ENCODE measurements at places on chromosomes 2 and 18.

DNA sequence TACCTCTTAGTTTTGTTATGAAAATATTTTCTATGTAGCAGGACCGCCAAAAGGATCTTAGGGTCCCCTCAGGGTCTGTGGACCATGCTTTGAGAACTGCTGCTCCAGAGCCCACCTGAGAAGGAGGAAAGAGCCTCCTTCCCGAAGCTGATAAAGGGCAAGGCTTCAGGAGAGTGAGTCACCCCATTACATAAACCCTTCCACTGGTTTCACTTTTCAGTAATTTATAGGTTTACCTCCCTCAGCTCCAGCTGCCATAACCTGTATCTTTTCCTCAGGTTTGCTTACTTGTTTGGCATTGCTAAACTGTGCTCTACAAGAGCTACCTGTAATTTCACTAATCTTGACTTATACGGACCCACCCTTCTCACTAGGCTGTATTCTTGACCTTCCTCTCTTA is 6.6 kb downstream of the TTLL4 start:
- no peak for DNase-seq

DNA sequence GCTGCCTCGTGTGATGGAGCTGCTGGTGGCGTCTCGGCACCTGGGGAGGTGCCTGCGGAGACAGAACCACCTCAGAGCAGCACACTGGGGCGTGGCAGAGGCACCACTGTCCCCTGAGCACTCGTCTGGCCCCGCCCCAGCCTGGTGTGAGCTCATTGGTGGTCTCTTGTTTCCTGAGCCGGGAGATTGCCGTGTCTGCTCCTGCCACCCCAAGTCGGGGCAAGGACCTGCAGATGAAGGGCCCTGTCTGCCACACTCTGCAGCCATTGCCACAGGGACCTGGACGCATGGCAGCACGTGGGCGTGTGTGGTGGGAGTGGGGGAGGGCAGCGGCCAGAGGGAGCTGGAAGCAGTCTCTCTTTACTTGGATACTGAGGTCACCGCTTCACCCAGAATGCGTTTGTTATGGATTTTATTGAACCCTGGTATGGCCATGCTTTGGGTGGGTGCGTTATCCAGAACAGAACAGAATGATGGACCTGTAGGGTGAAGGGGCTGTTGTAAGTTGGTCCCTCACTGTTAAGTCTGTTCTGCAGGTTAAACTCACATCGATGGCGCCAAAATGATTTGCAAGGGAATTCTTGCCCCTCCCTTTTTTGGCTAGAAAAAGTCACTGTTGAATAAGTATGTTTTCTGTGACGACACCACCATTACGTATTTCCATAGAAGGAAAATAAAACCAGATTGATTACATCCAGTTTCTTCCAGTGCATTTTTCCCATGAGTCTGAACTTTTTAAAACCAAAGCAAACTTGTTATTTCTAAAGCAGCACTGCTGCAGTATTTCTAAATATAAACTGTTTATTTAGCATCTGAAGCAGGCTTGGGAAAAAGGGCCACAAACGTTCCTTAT is 92.0 kb downstream of the USP40 start:
- DNase-seq: no peak

GRCh38 chr2:180324182-180324581 is 317.1 kb upstream of the CWC22 start:
- no peak for DNase-seq

- no peak for DNase-seq
Observed at GRCh38 chr2:16413285-16413684, 252.3 kb downstream of the CYRIA start.

DNA sequence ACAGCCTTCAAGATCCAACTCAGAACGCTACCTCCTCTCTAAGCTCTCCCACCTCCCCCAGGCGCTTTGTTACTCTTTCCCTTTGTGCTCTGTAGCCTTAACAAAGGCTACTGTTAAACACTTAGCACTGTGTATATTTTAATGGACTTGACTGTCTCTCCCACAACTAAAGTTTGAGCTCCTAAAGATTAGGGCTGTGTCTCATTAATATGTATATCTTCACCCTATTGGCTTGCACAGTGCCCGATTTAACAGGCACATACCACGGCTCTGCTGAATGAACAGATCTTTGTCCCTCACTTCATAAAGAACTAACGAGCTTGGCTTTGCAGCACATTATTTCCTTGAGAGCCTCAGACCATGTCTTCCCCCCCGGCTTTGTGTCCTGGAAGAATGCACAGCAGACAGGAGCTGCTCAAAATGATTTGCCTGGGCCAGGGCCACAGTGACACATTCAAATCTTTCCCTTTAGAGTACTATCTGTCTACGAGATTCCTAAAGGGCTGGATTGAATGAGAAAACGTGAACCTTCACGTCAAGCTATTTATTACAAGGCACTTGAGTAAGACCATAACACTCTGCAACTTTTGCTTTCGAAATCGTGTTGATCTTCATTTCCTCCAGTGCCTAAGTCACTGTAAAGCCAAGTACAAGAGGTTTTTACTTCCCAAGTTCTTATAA is 22.1 kb downstream of the ABHD3 start:
- no peak for DNase-seq

- DNase-seq: no peak
Observed at GRCh38 chr2:39107724-39108273, 13.1 kb downstream of the SOS1 start.

DNA sequence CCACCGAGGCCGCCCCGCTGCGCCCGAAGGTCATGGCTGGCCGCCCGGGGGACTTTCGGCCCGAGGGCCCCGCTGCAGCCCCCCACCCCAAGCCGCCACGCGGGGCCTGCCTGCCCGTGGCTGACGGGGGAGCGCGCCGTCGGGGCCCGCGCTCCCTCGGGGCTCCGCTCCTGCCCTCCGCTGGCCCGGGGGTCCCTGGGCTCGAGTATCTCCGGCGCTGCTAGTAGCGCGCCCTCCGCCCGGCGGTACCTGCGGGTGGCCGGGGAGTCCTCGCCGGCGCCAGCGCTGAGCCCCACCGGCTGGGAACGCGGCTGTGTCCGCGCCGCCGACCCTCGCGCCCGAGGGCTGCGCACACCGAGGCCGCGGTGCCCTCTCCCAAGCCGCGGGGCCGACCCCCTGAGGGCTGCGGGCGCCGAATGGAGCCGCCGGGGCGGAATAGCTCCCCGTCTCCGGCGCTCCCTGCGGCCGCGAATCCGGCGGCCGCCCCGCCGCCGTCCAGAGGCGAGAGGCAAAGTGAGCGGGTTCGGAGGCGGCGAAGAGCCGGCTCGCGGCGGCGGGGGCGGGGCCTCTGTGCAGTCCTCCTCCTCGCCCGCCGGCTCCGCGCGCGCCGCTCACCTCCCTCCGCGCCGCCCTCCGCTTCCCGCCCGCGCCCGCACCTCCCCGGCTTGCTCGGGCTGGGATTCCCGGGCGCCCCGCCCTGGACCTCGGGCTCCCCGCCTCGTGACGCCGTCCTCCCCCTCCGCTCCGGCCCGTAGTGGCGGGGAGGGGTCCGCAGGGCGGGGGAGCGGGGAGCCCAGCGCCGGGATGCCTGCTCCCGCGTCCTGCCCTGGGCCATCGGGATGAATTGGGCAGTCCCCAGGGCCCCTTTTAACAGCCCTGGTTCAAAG is at the start of gene KCNG3:
TSS of gene KCNG3 (minus strand) at position 515 of the 887 bp plus-strand sequence. CDS start at position 34, 481 bp downstream.
- DNase-seq: peak; percentile 28

GRCh38 chr2:204027091-204027490 is 90.5 kb downstream of the ICOS start:
- peak; percentile 80 for DNase-seq

GRCh38 chr2:110820128-110820527 is 87.8 kb downstream of the ACOXL start:
- DNase-seq: no peak

DNA sequence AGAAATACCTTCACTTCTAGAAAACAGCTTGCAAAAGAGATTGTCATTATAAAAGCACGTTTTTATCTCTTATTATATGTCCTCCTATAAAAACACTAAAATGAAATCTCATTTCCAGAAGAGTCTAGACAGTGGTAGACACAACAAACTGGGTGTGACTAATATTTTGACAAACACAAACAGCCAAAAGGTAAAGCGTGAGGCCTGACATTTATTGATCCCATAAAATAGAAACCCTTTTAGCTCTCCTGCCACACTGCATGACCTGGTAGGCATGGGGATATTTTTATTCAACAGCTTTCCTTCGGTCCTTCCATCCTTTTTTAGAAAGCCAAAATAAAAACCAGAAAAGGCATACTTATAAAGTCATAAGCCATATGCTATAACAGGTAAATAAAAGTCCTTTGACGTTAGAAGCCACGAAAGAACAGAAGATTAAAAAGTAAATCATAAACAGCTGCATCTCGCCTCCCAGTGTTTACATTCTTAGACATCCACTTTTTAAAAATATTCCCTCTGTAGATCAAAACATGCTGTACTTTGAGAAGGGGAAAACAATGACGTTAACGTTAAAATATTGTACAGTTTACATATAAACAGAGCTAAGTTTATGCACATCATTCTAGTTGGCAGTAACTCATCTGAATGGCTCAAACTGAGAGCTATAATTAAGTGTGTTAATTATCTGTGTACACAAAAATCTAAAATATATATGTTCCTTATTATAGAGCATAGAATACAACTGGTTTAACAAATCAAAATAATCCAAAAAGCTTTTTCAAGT is 44.6 kb downstream of the IRS1 start:
- DNase-seq: no peak

DNA sequence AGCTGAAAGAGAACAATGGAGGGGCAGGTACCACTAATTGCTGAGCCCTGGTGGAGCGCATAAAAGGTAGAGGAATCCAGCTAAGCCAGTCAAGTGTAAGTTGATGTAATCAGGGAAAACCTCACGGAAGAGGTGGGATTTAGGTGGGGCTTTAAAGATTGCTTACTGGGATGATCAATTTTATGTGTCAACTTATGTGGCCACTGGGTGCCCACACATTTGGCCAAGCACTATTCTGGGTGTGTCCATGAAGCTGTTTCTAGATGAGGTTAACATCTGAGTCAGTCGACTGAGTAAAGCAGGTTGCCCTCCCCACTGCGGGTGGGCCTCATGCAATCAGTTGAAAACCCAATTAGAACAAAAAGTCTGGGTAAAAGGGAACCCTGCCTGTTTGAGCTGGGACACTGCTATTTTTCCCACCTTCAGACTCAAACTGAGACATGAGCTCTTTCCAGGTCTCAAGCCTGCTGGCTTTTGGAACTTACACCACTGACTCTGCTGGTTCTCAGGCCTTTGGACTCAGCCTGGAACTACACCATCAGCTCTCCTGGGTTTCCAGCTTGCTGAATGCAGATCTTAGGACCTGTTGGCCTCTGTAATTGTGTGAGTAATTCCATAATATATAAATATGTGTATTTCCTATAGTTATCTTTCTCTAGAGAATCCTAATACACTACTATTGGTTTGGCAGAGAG is 67.3 kb downstream of the MYO5B start:
- no peak for DNase-seq

DNA sequence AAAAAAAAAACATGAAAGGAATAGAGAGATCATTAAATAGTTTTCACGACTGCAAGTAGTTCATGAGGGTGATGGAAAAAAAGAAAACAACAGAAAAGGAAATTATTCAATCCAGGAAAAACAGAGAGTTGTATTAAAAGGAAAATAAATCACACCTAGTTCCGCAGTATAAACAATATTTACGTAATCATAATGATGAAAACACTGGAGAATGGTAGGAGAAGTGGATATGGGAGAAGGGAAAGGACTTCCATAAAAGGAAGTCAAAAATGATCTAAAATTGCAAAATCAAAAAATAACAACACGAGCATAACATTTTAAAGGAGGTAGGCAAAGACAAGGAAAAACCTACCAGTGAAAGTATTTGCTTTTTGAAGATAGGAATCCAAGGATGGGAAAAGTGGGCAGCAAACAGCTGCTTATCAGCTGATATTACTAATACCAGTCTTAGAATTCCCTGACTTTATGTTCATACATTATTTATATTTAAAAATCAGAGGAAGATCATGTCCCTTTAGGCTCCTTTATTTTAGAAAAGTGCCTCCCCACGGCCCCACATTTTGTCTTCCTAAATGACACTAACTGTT is 160.8 kb downstream of the NBAS start:
- no peak for DNase-seq

All from Jurkat, Clone E6-1 (cell line).